Ovary (tissue), 10 donors: ENCODE measurements at places on chromosomes 1 and 21.

- DNase-seq, result no peak
Observed at GRCh38 chr21:34535886-34536285, 23.9 kb upstream of the KCNE1 start.

DNA sequence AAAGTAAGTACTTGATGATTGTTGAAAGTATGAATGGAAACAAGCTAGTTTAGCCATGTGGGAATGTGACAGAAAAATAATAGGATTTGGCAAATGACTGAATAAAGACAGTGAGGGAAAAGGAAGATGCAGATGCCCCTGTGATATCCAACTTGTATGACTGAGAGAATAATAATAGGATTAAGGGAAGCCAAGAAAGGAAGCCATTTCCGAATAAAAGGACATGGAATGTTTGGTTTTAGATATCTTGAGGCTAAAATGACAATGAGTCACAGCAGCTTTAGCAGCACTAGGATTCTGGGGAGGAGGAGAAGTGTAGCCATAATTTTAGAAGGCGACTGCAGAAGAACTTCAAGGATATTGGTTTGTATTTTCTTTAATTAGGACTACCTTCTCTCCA lies 109.2 kb downstream of the TTLL7 start:
- DNase-seq, result no peak

DNA sequence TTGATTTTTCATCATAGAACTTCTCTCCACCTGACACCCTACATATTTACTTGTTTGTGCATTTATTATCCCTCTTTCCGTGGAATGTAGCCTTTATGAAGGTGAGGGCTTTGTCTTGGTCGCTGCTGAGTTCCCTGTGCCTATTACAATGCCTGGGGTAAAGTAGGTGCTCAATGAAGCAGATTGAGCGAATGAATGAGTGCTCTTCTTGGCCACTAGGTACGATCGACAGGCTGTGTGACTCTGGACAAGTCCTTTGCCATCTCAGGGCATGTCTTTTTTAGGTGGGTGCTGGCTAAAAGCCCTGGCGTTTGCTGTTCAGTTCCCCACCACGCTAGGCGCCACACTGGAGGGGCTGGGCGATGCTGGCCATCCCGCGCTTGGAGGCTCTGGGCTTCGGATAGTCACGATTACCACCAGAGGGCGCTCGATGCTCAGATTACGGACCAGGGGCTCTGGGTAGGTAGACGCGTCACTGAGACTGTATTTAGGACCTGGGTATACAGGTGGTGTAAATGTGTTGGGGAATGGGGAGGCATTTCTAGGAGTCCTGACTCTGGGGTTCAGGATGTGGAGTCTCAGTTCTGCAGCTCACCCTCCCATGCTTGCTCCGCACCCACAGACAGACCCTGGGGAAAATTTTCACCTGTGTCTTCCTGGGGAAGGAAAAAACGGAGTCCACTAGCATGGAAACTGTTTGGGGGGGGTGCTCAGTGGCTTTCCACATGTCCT lies 71.0 kb upstream of the CSF3R start:
- DNase-seq, result peak; percentile 25

GRCh38 chr1:211903490-211904245 lies 73.1 kb upstream of the LPGAT1 start:
- no peak for DNase-seq

GRCh38 chr1:212566522-212567479 lies 41.8 kb upstream of the ATF3 start:
- DNase-seq, result no peak
